ENCODE measurements at places on chromosomes 12 and 14.

GRCh38 chr12:28826766-28827165 lies 322.3 kb upstream of the FAR2 start:
- DNase-seq: no peak

GRCh38 chr12:19856389-19856788 lies 417.1 kb downstream of the AEBP2 start:
- DNase-seq: no peak

DNA sequence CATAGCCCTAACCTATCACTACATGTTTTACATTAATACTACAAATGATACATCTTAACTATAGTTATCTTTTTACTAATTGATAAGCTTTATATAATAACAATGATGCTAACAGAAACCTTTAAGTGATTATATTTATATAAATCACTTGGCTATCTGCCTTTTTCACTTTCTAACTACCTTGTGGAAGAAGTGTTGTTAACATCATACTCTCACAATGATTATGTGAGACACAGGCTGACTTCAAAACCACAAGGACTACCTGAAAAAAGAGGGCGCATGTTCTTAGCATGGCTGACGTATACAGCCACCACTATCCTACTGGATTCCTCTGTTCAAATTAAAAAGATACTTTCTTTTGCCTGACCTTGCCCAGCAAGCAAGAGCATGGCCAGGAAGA lies 135.3 kb upstream of the SOX5 start:
- DNase-seq: no peak

- DNase-seq: no peak
These were observed 356.4 kb upstream of the DDHD1 start for GRCh38 chr14:53509276-53510244.

- no peak for DNase-seq
These were observed 27.9 kb downstream of the TAOK3 start for GRCh38 chr12:118344829-118345228.

GRCh38 chr12:22101749-22102243 lies 55.8 kb downstream of the CMAS start:
- DNase-seq: peak; percentile 16

- DNase-seq: no peak
These were observed 56.9 kb downstream of the TAOK3 start for GRCh38 chr12:118315821-118316220.

DNA sequence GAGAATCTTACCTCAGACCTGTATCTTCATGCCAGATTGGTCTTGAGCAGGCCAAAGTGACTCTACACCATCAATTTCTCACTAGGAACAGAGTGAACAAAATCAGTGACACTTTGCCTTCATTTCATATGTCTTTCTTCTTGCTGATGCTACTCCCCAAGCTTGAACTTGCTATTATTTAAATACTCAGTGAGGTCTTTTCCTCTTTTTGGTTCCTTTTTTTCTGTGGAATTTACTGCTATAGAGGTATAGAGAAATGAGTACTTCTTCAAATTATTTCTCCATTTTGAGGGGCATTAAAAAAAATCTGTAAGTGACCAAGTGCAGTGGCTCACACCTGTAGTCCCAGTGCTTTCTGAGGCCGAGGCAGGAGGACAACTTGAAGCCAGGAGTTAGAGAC lies at the start of gene GPR33:
Gene GPR33, minus strand, starts transcription at position 154 of the 400 bp plus-strand sequence. CDS start 4,074 bp downstream, outside the sequence.
- no peak for DNase-seq

All from frontal cortex (tissue), 4 donors.